ENCODE measurements at places on chromosomes 2 and 18.

DNA sequence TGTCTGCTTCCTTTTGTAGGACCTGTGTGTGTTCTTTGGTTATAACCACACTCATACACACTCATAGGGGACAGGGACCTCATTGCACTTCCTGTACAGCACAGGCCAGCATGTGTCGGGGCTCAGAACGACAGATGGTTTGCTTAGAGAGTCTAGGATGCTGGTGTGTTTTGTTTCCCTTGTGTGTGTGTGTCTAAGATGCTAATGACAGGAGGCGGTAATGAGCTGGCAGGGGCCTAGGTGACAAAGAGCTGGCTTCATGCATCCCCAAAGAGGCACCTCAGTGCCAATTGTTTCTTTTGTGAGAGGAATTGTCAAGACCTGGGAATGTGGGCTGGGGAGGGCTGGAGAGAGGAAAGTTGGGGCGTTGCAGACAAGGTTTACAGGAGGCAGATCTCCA, 66.6 kb downstream of the CELF4 start:
- no peak for DNase-seq

GRCh38 chr2:159382447-159383028, 96.0 kb upstream of the WDSUB1 start:
- no peak for DNase-seq

GRCh38 chr2:79370976-79371538, 141.8 kb upstream of the CTNNA2 start:
- no peak for DNase-seq

DNA sequence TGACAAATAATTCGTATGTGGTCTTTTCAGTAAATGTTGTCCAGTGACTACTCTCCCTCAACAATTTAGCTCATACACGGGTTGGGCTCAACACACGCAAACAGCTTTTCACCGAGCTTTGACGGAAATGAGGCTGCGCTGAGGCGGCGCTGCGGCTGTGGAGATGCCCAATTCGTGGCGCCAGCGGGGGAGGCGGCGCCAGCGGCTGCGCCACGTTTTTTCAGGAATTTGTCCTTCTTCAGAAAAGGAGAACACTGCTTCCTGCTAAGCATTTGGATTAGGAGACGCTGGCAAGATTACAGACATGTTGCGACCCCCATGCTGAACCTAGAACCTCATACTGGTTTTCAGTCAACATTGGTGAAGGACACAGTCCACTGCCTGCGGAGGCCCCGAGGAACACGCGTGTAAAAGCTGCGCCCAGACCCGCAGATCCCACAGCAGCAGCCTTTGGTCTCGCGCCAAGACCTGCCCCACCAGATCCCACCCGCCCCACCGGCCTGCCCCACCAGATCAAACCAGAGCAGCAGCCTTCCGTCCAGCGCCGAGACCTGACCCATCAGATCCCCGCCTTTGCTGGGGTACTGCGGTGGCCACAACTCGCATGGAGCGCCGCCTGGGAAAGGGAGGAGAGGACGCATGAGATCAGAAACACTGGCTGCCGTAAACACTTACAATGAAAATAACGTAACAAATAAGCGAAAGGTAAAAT, 173.8 kb downstream of the TMEM18 start:
- no peak for DNase-seq

GRCh38 chr18:45352874-45353273, 262.4 kb upstream of the SLC14A2 start:
- no peak for DNase-seq

GRCh38 chr2:45821558-45822271, 170.2 kb downstream of the PRKCE start:
- peak; percentile 26 for DNase-seq

- DNase-seq = peak; percentile 72
Observed at GRCh38 chr18:56257205-56257604, 381.2 kb downstream of the TXNL1 start.

DNA sequence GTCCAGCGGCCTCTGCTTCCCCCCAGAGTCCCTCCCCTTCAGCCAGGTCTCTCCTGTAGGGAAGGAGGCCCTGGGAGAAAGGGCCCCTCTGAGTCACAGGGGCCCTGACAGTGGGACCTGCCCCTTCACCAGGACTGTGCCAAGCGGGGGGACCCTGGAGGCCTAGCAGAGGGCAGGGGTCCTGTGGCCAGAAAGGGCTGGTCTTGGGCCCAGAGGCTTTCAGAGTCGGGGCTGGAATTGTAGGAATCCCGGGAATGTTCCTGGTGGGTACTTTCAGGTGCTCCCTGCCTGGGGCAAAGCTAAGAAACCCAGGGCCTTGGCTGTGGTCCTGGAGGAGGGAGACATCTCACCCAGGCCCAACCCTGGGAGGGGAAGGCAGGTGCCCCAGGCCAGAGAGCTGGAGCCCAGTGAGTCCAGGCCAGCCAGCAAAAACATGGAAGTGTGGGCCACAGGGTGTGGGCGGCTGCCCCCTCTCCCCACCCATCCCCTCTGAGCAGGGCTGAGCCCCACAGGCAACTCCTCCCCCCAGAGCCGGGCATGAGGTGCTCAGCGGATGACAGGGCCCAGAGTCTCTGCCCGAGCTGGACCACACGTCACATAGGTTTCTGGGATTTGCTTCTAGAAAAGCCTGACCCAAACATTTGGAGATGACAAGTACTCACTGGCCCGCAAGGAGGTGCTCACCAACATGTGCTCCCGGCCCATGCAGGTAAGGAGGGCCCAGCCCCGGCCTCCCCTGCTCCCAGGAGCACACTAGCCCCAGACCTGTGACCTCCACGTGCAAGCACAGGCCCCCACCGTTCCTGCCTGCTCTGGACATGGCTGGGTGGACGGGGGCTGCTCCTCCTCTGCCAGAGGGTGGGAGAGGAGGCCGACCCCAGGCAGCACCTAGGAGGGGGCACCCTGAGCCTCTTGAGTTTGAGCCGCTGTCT, 48.2 kb upstream of the ALPP start:
- no peak for DNase-seq

DNA sequence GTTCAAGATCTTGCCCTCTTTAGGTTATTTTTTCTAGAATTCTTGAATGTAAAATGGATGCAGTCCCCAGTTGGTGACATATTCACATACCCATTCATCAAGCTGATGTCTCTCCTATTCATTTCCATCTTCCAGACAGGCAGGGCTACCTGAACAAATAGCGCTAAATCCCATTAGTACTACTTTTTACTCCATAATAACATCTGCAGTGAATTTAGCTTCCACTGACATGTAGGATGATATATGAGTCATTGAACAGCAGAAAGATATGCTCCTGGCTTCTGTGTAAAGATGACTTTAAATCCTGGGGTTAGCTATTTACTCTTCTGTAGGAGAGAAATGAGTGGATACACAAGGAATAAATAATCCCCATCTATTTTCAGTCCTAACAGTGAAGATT, 194.7 kb downstream of the RND3 start:
- no peak for DNase-seq

- no peak for DNase-seq
Observed at GRCh38 chr2:1632510-1632909, 111.8 kb downstream of the PXDN start.

- DNase-seq = no peak
Observed at GRCh38 chr2:145059914-145060313, 540.0 kb upstream of the ZEB2 start.

DNA sequence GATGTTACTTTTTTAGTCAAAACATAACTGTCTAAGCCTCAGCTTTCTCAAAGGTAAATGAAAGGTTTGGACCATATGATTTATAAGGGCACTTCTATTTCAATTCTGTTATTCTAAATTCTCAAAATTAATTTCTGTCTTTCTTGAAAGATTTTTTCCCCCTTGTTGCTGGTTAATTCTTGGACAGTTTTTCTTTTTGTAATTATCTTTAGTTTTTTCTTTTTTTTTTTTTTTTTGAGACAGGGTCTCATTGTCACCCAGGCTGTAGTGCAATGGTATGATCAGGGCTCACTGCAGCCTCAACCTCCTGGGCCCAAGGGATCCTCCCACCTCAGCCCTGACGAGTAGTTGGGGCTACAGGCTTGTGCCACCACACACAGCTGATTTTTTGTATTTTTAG, 121.0 kb upstream of the MYO3B start:
- DNase-seq = no peak

DNA sequence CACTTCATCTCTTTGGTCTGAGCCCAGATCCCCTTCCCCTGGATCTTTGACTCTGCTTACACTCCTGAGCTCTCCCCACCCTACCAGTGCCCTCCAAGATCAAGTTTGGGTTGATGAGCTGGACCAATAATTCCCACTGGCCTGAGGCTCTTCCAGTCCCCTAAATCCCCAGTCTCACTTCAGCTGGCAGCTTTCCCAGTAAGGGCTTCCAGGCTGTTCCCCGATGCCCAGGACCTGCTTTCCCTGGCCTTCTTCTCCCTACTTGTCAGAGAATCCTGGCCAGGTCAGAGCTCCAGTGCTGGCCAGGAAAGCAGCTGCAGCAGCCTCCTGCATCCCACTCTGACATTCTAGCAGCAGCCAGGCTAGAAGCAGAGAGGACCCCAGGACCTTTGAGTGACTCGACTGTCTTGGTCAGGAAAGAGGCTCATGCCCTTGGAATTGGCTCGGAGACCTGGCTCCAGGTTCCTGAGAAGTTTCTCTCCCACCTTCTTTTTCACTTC, 3.5 kb downstream of the WNT6 start:
- no peak for DNase-seq

- DNase-seq = no peak
Observed at GRCh38 chr2:212408524-212408923, 130.1 kb downstream of the ERBB4 start.

GRCh38 chr2:233081232-233081730, 21.1 kb downstream of the INPP5D start:
- no peak for DNase-seq

DNA sequence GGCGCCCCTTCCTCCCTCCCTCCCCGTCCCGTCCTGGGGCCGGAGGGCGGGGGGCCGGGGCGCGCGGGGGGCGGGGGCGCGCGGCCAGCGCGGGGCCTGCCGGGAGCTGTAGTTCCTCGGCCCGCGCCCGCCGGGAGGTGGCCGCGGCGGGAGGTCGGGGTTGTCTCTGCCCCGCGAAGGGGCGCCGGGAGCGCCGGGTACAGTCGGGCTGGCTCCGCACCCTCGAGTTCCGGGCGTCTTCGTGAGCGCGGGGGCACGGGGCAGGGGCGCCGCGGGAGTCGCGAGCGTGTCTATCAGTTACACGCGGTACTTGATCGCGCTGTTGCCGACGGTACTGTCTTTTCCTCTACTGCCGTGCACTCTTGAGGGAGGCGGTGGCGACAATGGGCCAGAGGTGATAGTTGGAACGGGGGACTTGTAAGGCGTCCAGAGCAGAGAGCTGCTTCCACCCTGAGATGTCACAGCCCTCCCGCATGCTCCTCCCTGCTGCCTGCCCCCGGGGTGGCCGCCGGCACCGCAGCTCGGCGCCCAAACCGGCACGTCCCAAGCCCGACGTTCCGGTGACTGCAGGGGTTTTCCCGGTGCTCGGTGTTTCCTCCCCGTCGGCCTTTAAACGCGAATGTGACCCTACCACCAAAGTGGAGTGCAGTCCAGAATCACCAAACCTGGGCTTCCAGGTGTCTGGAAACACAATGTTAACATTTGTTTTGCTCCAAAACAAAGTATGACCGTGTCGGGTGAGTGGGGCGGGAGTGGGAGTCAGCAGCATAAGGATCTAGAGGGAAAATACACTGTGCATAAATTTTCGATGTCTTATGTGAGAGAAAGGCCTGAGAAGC, at the start of gene PRKD3:
PRKD3 (minus strand) TSS at position 48 of the 839 bp plus-strand sequence. CDS start 8,309 bp downstream, outside the sequence.
- peak; percentile 53 for DNase-seq

GRCh38 chr2:240814946-240815760, 4.9 kb downstream of the KIF1A start:
- DNase-seq = no peak

DNA sequence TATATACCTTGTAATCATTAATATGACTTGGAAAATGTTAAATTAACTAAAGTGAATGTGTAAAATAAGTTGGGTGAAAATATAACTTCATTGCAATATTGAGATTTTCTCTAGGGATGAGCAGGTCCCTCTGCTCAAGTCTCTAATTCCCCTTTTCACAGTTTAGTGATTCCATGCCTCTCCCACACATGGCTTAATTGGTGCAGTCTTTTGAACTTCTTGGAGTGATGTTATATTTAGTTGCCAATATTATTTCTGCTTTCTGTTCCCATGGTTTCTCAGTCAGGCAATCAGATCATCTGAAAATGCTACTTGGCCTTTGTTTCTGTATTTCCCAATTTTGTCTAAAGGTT, 233.7 kb upstream of the SPOPL start:
- peak; percentile 20 for DNase-seq

- no peak for DNase-seq
Observed at GRCh38 chr2:24832931-24833701, 39.9 kb downstream of the CENPO start.

- peak; percentile 8 for DNase-seq
Observed at GRCh38 chr2:230713331-230714135, 891 bp downstream of the CAB39 start.

GRCh38 chr2:37802899-37803379, 122.1 kb upstream of the RMDN2 start:
- DNase-seq = no peak

DNA sequence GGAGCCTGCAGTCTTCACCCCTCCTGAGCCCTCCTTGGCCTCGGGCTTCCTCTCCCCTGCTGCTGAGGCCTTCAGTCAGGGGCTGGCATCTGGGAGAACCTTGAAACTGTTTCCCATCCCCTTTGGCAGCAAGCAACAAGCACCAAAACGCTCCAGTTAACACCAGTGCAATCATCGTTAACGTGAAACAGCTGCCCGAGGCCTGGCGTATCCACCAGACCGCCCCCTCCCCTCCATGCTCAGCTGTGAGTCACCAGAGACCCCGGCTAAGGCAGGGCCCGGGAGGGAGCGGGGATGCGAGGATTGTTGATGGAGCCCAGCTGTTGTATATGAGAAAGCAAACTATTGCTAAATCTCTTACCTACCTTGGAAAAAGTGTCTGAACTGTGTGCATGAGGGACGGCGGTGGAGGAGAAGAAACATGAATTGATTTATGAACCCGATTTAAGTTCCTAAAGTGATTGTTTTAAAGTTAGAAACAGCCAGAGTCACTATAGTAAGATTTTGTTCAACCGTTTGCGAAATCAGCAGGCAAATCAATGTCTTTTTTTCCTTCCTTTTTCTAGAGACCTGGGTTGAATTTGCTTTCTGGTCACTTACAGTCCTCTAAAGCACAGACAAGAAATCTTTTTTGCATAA, 5.2 kb downstream of the ZFP36L2 start:
- no peak for DNase-seq

DNA sequence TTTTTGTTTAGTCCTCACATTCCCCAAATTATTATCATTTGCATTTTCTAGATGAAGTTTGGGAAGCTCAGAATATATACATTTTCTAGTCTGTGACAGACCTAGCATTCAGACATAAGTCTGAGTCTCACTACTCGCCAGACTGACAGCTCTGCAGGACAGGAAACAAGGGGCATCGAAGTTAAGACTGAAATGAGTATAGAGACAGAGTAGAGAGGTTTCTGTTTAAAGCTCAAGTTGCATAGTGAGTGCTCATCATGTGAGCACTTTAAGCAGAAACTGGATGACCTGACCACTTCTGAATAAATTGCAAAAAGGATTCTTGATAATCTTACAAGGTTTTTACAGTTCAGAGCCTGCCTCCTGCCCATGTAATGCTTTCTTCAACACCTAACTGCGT, 1.1 kb downstream of the HADHB start:
- peak; percentile 6 for DNase-seq

DNA sequence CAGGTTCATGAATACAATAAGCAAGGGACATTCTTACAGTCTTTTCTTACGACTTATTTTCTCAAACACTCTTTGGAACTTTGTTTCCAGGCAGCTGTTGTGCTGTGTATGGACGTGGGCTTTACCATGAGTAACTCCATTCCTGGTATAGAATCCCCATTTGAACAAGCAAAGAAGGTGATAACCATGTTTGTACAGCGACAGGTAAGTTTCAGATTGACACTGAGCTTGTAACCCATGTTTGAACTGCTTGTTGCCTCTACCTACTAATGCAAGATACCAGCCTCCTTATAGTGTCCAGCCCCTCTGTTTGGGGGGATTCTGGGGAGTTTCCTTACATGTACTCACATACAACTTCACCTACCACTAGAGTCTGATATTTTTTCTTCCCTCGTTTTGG, 3.8 kb downstream of the XRCC5 start:
- no peak for DNase-seq

Data from cardiac muscle cell (in vitro differentiated cells and primary cell).